PC-3 (cell line): ENCODE measurements at places on chromosomes 7 and 10. TPM values are rescaled to one million over a fixed set of nuclear protein-coding genes. Genes with fewer than 3 reads are reported as not detected.
A peak's percentile ranks its signal among the peaks of the same experiment; 100 is the strongest.

- DNase-seq: no peak
- no peak overlapping the region for H3K4me3 ChIP-seq
- H3K27ac ChIP-seq: no peak overlapping the region
- H3K27me3 ChIP-seq: no peaks in the 10 kb centered on the region
- H3K36me3 ChIP-seq: no peaks in the 10 kb centered on the region
Observed at GRCh38 chr10:21599582-21599981, 65.5 kb downstream of the MLLT10 start.

GRCh38 chr10:75226095-75226494 lies 9.7 kb downstream of the COMTD1 start:
- no peak for DNase-seq
- no peak overlapping the region for H3K4me3 ChIP-seq
- peaks cover 27% of the 10 kb centered on the region for H3K4me1 ChIP-seq
- H3K27me3 ChIP-seq: no peaks in the 10 kb centered on the region
- H3K27ac ChIP-seq: no peak overlapping the region

DNA sequence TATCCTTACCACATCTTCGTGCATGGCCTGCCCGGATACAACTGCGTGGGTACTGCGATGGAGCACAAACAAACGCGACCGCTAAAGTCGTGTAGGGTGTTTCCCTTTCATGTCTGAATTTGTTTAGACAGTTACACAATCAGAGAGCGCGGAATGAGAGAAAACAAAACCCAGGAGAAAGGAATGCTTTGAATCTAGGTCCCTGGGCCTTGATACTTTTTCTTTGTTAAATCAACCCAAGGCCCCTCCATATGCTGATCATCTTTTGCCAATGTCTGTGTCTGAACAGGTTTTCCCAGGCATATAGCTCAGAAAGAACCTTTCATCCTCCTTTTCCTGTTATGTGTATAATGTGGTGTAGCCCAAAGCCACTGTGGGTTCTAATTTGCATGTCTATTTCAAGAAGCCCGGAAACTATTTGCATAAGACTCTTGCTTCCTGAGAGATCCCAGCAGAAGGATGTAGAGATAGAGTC lies 145.8 kb downstream of the FRMD4A start:
- DNase-seq: no peak
- H3K4me1 ChIP-seq: no peaks in the 10 kb centered on the region
- H3K27ac ChIP-seq: no peak overlapping the region
- no peak overlapping the region for H3K4me3 ChIP-seq
- H3K36me3 ChIP-seq: no peaks in the 10 kb centered on the region
- peaks cover 22% of the 10 kb centered on the region for H3K27me3 ChIP-seq

DNA sequence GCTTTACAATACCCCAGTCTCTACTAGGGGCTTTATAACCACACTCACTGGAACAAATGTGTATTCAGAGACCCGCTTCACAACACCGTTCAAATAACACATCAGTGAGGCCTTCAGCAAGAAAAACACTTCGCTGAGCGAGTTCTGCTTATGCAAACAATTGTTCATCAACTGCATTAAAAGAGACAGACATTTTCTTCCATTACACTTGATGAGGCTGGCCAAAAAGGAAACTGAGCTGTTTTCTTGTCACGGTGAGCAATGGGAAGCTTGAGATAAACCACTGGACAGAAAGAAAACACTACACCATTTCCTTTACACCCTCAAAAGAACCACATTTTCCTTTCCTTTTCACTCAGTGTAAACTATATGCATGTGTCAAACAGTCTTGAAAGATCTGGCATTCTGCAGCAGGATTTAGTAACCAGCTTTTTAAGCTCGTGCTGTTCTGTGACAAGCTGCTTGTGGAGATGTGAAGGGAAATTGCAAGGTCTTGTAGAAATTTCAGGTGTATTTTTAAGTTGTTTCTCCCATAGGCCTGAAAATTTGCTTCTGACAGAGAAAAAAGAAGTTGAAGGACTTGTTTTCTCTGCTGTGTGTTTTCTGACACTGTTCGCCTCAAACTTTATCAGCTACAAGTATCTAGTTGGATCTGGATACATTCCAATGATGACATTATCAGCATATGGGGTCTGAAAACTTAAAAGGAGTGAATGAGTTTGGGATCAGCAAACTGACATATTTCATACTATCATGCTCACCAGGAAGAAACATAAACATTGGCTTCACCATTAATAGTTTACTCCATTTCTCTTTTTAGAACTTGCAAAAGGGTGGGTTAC lies 693.1 kb downstream of the PARD3 start:
- H3K27me3 ChIP-seq: no peaks in the 10 kb centered on the region
- H3K4me1 ChIP-seq: peaks cover 33% of the 10 kb centered on the region
- H3K4me3 ChIP-seq: peak overlapping the region; percentile 2; the same call in 1 of the 2 replicates
- peak overlapping the region; percentile 49 for H3K27ac ChIP-seq

DNA sequence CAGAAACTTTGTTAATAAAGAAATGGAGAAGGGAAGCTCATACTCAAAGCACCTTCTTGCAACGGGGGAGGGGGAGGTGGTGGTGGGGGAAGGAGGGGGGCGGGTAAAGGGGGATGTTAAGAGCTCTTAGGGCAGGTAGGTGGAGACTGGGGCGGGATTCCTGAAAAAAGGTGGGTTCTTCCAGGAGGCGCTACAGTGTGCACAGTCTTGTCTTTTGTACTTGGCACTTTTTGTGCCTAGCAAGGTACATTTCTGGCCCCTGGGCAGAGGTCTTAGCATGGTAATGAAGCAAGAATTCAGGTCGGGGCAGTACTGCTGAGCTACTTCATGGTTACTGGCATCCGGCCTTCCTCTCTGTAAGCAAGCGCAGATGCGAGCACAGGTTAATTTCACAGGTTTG lies 15.2 kb upstream of the LAMB4 start:
- no peaks in the 10 kb centered on the region for H3K36me3 ChIP-seq
- no peaks in the 10 kb centered on the region for H3K4me1 ChIP-seq
- no peak overlapping the region for H3K27ac ChIP-seq
- no peak overlapping the region for H3K4me3 ChIP-seq
- DNase-seq: no peak
- peaks cover 14% of the 10 kb centered on the region for H3K27me3 ChIP-seq

The ERV3-1 gene
- 4.7 and 8.6 TPM in 2 replicates for total RNA-seq

GRCh38 chr10:81873932-81874816 lies 820 bp upstream of the NRG3 start:
- no peaks in the 10 kb centered on the region for H3K36me3 ChIP-seq
- H3K27ac ChIP-seq: no peak overlapping the region
- no peaks in the 10 kb centered on the region for H3K4me1 ChIP-seq
- H3K4me3 ChIP-seq: no peak overlapping the region

- H3K27ac ChIP-seq: no peak overlapping the region
- no peak overlapping the region for H3K4me3 ChIP-seq
- H3K36me3 ChIP-seq: no peaks in the 10 kb centered on the region
- no peaks in the 10 kb centered on the region for H3K4me1 ChIP-seq
Observed at GRCh38 chr10:96225119-96225518, 46.2 kb downstream of the BLNK start.

DNA sequence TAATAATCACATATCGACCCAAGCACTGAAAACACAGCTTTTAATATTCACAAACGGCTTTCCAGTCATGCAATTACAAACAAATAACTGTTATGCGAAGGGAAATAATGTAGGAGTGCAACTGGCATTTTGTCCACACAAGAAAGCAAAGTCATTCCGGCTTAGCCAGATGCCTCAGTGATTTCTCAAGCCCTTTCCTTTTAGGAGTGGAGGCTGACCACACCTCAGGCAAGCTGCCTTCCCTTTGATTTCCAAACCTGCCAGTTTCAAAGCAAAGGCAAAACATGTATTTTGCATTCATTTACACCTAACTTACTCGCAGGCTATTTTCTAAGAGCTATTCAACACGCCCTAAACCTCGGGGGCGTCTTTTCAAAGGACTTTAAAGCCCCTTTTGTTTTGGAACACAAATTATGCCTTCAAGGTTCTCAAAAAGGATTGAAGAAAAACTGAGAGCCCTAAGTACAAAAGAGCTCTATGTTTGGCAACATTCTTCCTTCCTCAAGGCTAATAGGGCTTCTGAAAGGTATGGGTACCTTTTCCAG lies 109.6 kb downstream of the CPXM2 start:
- H3K36me3 ChIP-seq: no peaks in the 10 kb centered on the region
- H3K27me3 ChIP-seq: peaks cover 72% of the 10 kb centered on the region
- H3K4me1 ChIP-seq: no peaks in the 10 kb centered on the region
- DNase-seq: no peak
- no peak overlapping the region for H3K4me3 ChIP-seq

The CLCN1 gene
- 0.55 and 0.69 TPM in 2 replicates for total RNA-seq

The ADRB1 gene
- total RNA-seq: 0.15 and 0.29 TPM in 2 replicates

DNA sequence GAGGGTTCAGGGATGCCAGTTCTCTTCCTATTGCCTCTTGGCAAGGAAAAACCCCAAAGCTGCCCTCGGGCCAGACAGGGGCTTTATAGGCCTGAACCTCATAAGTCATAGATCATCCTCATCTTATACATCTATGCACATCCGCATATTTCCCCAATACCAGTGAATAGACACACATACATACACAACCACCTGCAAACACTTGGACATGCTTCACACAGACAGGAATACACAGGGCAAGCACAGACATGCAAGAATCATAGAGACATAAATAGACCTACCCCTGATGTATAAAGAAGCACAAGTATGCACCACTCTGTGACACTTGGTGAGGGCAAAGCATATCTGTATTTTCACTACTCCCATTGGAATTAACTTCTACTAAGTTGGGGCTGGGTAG lies 30.7 kb downstream of the MBL2 start:
- H3K27me3 ChIP-seq: no peaks in the 10 kb centered on the region
- H3K36me3 ChIP-seq: no peaks in the 10 kb centered on the region
- no peak overlapping the region for H3K4me3 ChIP-seq
- H3K27ac ChIP-seq: no peak overlapping the region

GRCh38 chr7:121531175-121532070 lies 135.3 kb upstream of the FAM3C start:
- H3K4me1 ChIP-seq: peaks cover 28% of the 10 kb centered on the region
- DNase-seq: peak; percentile 29
- H3K27me3 ChIP-seq: no peaks in the 10 kb centered on the region
- peak overlapping the region; percentile 98 for H3K27ac ChIP-seq
- no peaks in the 10 kb centered on the region for H3K36me3 ChIP-seq
